ENCODE measurements at places on chromosomes 3 and 15. TPM values are rescaled to one million over a fixed set of nuclear protein-coding genes. Genes with fewer than 3 reads are reported as not detected.

CHRNA3 gene
- total RNA-seq, result not detected

LRRC34 gene
- not detected for total RNA-seq

GABRG3 gene
- not detected for total RNA-seq

SPCS1 gene
- 120 TPM for total RNA-seq

GABRR3 gene
- 0.31 TPM for total RNA-seq

CAPN3 gene
- 0.90 TPM for total RNA-seq

TMCO5A gene
- not detected for total RNA-seq

TMEM40 gene
- total RNA-seq, result not detected

DNASE1L3 gene
- 0.55 TPM for total RNA-seq

FYTTD1 gene
- 51.6 TPM for total RNA-seq

ACAD11 gene
- 30.6 TPM for total RNA-seq

SNX4 gene
- 73.6 TPM for total RNA-seq

ZNF197 gene
- total RNA-seq, result 6.8 TPM

MESP1 gene
- not detected for total RNA-seq

RAB11A gene
- 241 TPM for total RNA-seq

PPP2R3A gene
- total RNA-seq, result 0.18 TPM

SKOR1 gene
- 0.10 TPM for total RNA-seq

IL5RA gene
- total RNA-seq, result not detected

COMMD2 gene
- total RNA-seq, result 57.6 TPM

TF gene
- 4,983 TPM for total RNA-seq

PLSCR4 gene
- 1.5 TPM for total RNA-seq

CCDC39 gene
- total RNA-seq, result not detected

SEMA3B gene
- 25.6 TPM for total RNA-seq

FSIP1 gene
- total RNA-seq, result 0.18 TPM

SUMF1 gene
- total RNA-seq, result 14.1 TPM

DISP2 gene
- 0.15 TPM for total RNA-seq

REC114 gene
- total RNA-seq, result not detected

GHSR gene
- total RNA-seq, result not detected

SAMMSON gene
- not detected for total RNA-seq

KBTBD8 gene
- total RNA-seq, result 16.2 TPM

DNAJA4 gene
- not detected for total RNA-seq

BTLA gene
- not detected for total RNA-seq

ALPK3 gene
- 0.03 TPM for total RNA-seq

ADCY5 gene
- not detected for total RNA-seq

SERPINI1 gene
- 8.5 TPM for total RNA-seq

CLSTN2 gene
- total RNA-seq, result not detected

ERICH6 gene
- total RNA-seq, result not detected

TGM4 gene
- 0.18 TPM for total RNA-seq

SAMD7 gene
- total RNA-seq, result not detected

PLS1 gene
- total RNA-seq, result 34.1 TPM

WDR93 gene
- total RNA-seq, result not detected

KIF7 gene
- 4.4 TPM for total RNA-seq

EPHB1 gene
- total RNA-seq, result not detected

ZIC1 gene
- not detected for total RNA-seq

ZPLD1 gene
- not detected for total RNA-seq

LRRC15 gene
- total RNA-seq, result not detected

UROC1 gene
- total RNA-seq, result 0.74 TPM

ZNF660 gene
- 3.3 TPM for total RNA-seq

ESYT3 gene
- total RNA-seq, result 4.1 TPM

Data from HepG2 (cell line).